CD8-positive, alpha-beta memory T cell (primary cell): ENCODE measurements at places on chromosomes 5 and 9. TPM values are rescaled to one million over a fixed set of nuclear protein-coding genes. Genes with fewer than 3 reads are reported as not detected.

Gene PCDHGA8
- not detected for total RNA-seq

Gene COL23A1
- total RNA-seq = 0.20 TPM

Gene SPZ1
- total RNA-seq = not detected

Gene PAEP
- total RNA-seq = not detected

Gene IFNA8
- total RNA-seq = not detected

Gene FAM151B
- total RNA-seq = 0.24 TPM

Gene PRUNE2
- total RNA-seq = 0.48 TPM

GRCh38 chr5:128436749-128437188, 101.3 kb downstream of the FBN2 start:
- H3K4me1 ChIP-seq = no peaks in the 10 kb centered on the region
- no peak overlapping the region for H3K27ac ChIP-seq
- H3K4me3 ChIP-seq = no peak overlapping the region
- no peaks in the 10 kb centered on the region for H3K36me3 ChIP-seq
- H3K27me3 ChIP-seq = no peaks in the 10 kb centered on the region

- no peaks in the 10 kb centered on the region for H3K27me3 ChIP-seq
- DNase-seq = no peak
- no peaks in the 10 kb centered on the region for H3K4me1 ChIP-seq
- no peak overlapping the region for H3K27ac ChIP-seq
- no peaks in the 10 kb centered on the region for H3K36me3 ChIP-seq
- H3K4me3 ChIP-seq = no peak overlapping the region
Measured at GRCh38 chr5:32461441-32462120, 17.0 kb upstream of the ZFR start.

DNA sequence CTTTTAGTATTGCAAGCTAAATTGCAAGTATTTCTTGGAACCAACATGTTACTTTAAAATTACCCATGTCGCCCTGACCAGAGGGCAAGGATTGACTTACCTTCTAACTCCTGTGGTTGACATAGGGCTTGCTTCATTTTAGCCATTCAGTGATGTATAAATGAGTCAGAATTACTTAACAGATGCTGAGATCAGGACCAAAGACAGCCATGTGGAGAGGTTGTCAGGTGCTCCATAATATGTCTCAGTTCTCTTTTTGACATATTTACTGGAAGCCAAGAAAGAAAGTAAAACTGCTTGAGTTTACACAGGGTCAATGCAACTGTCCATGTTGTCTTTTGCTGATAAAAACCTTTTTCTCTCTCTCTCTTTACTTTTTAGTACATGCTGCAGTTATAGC, 33.2 kb downstream of the F2RL2 start:
- peaks cover 19% of the 10 kb centered on the region for H3K36me3 ChIP-seq
- H3K27me3 ChIP-seq = no peaks in the 10 kb centered on the region
- no peaks in the 10 kb centered on the region for H3K4me1 ChIP-seq
- no peak for DNase-seq
- H3K4me3 ChIP-seq = no peak overlapping the region
- H3K27ac ChIP-seq = no peak overlapping the region
